ENCODE measurements at places on chromosomes 2 and 18.

DNA sequence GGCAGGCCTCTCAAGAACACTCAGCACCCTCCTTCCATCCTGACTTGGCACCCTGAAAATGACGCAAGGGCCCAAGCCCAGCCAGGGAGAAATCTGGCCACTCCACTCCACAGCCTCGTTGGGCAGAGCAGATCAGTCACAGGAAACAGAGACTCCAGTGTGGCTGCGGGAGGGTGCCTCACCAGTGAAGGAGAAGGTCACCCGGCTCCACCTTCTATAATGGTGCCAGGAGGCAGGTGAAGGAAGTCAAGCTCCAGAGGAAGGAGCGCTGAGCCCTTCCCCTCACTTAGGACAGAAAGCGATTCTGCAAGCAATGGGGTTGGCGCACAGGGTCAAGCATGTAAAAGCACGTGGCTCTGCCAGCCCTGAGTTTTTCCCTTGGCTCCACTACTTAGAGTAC lies 35.3 kb downstream of the CRACDL start:
- no peak for DNase-seq

GRCh38 chr2:215791481-215791937 lies 221.8 kb downstream of the MREG start:
- DNase-seq = no peak

- no peak for DNase-seq
Measured at GRCh38 chr2:21715887-21716286, 592.1 kb downstream of the TDRD15 start.

- no peak for DNase-seq
Measured at GRCh38 chr18:37853706-37854105, 288.1 kb upstream of the CELF4 start.
